ENCODE measurements at places on chromosomes 16 and 17.

DNA sequence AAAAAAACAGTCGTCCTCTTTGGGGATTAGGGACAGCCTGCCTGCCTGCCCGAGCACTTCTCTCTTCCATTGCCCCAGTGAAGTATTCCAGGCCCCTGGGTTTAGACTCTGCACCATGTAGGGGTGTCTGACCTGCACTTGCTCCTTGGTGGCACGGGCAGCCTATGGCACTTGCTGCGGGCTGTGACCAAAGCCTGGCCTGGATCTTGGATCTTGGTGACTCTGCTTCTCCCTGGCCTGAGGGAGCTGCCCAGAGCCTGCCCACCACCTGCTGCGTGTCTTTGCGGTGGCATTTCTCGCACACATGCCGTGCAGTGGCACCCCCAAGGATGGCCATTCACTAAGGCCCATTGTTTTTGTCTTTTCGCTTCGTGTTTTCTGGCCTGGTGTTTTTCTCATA, 6.1 kb upstream of the STH start:
- no peak for DNase-seq

- DNase-seq = no peak
Measured at GRCh38 chr16:85820604-85821372, 21.3 kb downstream of the COX4I1 start.

DNA sequence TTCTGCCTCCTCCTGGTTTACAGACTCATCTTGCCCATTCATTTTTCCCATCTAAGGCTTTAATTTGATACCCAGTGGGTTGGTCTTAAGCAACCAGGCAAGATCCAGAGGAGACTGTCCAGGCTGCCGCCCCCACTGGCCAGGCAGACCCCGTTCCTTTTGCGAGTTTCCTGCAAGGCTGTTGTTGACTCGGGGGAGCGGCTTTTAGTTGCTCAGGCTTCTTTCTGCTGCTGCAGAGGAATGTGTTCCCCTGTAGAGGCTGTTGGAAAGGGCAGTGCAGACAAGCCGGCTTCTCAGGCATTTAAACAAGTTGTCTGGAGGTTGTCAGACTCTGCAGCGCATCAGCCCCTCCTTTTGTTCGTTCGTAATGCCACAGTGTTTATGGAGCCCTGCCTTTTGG, 231.2 kb downstream of the PRKCA start:
- DNase-seq = no peak

- DNase-seq = no peak
Measured at GRCh38 chr16:12661656-12662172, 142.0 kb downstream of the CPPED1 start.

- no peak for DNase-seq
Measured at GRCh38 chr17:29401258-29401657, 11.1 kb downstream of the TAOK1 start.

- no peak for DNase-seq
Measured at GRCh38 chr17:45149037-45149668, 878 bp downstream of the HEXIM1 start.

- DNase-seq = no peak
Measured at GRCh38 chr16:30914830-30915229, 8.5 kb upstream of the FBXL19 start.

DNA sequence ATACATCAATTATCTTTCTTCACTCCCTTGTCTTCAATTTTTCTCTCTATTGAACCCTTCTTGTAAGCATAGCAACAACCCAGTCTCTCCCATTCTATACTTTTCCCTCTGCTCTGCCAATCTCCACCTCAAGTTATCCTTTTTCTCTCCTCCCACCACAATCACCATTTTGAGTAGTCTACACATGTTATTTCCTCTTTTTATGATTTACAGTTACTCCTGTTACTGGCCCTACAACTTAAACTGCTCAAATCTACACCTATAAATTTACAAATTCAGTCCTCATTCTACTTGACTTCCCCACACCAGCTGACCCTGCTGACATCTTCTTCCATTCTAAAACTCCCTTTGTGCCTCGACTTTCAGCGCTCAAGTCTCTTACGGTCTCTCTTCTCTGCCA, 84.6 kb downstream of the SPAG9 start:
- no peak for DNase-seq
